DMS 273 treated with DMSO at 0.1 percent for 48 hours (cell line): ENCODE measurements at places on chromosomes 5 and 9.

DNA sequence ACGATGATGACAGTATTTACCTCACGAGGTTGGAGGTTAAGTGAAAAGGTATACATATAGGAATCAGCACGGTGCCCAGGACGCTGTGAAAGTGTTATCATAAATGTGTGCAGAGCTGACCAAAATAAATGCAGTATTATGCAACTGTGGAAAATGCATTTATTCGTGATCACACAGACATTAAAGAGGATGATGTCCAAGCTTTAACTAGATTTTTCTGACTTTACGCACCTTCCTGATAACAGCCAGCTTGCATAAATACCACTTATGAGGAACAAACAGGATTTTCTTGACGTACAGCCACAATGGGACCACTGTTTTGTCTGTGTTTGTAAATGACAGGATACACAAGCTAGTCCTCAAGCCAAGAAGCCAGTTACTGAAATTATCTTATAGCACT, 71.4 kb upstream of the ATP10B start:
- no peak for DNase-seq

GRCh38 chr9:111965566-111966019, 69.0 kb downstream of the UGCG start:
- no peak for DNase-seq

DNA sequence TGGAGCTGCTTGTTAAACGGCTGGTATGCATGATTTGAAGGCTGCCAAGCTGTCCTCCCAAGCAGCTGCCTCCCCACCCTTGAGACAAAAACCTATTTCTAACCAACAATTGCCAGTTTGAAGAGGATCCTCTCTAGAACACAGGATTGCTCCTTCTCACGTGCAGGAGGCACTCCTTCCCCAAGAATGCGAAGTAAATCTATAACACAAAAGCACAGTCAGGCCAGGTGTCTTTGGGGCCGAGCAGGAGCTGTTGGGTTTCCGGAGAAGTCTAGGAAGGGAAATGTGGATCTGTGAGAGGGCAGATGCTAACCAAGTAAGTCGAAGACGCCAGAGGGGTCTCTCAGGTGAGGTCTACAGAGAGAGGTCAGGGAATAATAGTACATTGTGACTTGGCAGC, 35.4 kb upstream of the GNPDA1 start:
- DNase-seq: no peak

GRCh38 chr5:17001428-17001827, 65.3 kb upstream of the MYO10 start:
- no peak for DNase-seq

DNA sequence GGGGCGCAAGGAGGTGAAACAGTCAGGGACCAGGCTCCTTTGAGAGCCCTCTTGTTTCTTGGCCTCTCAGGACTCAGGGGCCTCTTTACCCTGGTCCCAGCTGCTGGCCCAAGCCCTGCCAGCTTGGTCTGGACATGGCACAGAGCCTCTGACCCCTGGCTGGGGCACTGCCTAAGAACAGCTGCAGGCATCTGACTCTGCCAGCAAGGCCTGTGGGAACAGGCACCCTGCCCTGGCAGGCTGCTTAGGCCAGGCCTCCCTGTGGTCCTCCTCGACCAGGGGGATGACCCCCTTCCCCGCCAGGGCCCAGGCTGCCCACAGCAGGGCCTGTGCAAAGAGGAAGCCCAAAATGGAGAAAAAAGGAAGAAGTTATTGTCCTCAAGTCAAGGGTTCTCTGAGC, 25.5 kb downstream of the OLFML2A start:
- DNase-seq: no peak

DNA sequence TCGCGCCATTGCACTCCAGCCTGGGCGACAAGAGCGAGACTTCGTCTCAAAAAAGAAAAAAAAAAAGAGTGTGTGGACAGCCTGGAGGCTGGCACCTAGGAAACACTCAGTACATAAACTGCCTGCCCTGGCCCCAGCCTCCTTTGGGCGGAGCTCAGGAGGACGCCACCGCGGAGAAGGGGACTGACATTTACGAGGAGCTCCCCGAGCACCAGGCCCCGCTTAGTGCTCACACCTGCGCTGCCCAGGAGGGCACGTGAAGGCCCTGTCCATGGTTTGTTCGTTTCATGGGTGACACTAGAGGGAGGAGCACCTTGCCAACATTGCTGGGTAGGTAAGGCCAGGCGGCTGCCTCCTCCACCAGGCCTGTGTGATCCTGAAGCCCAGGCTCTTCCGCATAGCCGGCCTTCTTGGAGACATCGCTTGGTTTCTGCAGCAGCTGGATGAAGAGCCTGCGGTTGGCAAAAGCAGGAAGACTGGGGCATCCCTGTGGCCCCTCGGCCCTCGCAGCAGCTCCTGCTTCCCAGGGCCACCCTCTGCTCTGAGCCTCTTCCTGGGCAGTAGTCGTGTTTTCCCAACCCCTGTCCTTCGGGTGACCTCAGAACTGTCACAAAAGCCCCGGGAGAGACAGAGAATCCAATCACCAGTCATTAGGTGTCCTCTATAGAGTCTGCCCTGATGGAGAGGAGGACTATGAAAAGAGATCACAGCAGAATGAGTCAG, 26.2 kb upstream of the LAMC3 start:
- DNase-seq: no peak

DNA sequence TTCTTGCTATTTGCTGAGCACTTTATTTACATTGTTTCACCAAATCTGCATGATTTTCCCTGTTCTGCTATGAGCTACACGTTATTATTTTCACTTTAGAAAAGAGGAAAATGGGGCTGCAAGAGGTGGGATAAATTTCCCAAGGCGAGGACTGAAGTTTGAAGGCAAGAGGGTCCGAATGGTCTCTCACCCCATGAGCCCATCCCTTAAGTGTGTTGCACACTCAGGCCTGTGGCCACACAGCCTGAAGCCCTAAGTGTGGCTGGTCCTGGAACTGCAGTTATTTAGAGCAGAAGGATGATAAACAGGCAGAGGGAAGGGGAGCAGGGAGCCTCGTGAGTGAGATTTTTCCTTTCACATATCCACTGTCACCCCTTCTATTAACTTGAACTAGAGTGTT, 7.8 kb downstream of the PDE8B start:
- no peak for DNase-seq

- DNase-seq: no peak
These were observed 768.3 kb upstream of the COX7C start for GRCh38 chr5:85849411-85849810.

DNA sequence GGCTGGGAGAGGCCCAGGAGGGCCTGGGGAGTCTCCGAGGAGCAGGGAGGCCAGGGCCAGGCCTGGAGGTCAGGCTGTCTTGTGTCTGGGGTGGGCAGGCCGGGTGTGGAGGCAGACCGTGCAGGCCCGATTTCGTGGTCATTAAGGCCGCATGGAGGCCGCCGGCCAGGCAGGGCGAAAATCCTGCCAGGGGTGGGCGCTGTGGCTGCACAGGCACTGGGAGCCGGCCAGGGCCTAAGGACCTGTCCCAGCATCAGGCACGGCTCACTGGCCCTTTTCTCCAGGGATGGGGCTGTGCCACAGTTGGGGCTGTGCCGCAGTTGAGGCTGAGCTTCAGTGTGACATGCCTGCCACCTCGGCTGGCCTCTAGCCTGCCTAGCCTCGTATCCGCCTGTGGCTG, 35.9 kb downstream of the ASS1 start:
- no peak for DNase-seq

DNA sequence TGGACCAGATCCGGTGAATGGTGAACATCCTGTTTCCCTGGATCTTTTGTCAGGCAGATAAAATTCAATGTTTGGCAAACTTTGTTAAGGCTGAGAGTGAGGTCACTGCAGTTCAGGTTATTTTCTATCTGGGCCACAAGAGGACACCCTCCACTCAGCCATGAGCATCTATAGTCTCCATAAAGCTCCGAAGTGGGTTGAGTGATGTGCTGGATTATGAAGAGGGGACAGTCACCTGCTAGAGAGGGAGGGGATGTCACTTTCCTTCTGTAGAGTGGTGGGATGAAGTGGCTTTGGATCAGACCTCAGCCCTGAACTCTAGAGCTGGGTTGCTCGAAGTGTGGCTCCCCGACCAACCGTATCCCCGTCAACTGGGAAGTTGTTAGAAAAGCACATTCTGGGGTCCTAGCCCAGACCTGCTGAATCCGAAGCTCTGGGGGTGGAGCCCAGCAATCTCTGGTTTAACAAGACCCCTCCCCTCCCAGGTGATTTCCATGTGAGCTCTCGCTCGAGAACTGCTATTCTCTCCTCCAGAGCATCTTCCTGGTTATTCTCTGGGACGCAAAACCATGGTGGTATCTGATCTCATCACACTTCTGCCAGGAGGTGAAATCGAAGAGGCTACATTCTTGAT, 31.8 kb upstream of the FGF1 start:
- DNase-seq: peak; percentile 47

GRCh38 chr5:178361657-178362445, 129.2 kb upstream of the PHYKPL start:
- DNase-seq: no peak

GRCh38 chr9:17057729-17058128, 77.1 kb upstream of the CNTLN start:
- DNase-seq: no peak

- DNase-seq: no peak
These were observed 194.8 kb downstream of the LRRC70 start for GRCh38 chr5:62773460-62773859.

DNA sequence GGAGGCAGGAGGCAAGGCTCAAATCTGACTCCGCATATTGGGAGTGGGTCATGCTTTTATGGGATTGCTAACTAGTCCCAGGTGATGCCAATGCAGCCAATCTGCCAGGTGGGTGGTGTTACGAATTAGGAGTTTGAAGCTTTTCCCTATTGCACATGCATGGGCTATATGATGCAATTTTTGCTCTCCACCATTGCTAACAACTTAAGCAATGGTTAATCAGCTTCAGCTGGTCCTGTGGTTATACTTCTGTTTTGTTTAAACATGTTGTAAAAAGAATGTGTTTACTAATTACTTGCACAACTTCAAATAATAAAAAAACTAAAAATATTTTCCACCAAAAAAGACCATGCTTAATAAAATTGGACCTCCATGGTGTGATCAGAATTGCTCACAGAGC, 55.7 kb downstream of the SHC3 start:
- DNase-seq: no peak

- DNase-seq: no peak
These were observed 199.7 kb downstream of the TMC1 start for GRCh38 chr9:72721067-72721466.

DNA sequence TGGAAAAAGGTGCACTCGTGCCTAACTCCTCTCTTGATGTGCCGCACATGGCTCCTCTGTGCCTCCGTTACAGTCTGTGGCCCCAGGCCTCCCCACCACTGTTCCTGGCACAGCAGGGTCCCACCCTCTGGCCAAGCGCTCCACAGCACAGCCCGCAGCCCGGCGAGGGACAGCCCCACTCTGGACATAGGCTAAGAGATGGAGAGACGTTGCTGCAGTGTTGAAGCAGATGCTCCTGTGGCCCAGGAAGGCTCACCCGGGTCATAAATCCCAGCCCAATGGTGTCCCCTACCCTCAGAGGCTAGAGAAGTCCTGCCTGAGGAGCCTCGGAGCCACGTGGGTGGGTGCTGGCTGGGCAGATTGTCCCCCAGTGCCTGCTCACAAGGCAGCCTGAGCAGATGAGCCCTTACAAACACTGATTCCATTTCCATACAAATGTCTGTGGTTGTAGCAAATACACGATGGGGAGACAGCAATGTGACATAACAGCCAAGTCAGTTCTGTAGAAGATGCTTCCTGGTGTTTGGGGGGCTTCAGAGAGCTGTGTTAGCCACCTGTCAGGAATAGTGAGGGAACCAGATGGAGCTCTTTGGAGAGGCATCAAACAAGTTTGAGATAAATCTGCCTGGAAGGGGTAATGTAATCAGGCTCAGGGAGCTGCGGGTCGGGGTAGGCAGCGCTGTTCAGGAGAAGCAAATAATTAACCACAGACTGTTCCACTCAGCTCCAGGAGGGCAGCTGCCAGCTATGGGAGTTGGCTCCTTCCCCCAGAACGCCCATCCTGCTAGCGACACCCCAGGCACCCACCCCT, 41.7 kb downstream of the C5orf15 start:
- DNase-seq: peak; percentile 87

- DNase-seq: no peak
These were observed 38.0 kb downstream of the ADAMTS16 start for GRCh38 chr5:5178136-5178535.

DNA sequence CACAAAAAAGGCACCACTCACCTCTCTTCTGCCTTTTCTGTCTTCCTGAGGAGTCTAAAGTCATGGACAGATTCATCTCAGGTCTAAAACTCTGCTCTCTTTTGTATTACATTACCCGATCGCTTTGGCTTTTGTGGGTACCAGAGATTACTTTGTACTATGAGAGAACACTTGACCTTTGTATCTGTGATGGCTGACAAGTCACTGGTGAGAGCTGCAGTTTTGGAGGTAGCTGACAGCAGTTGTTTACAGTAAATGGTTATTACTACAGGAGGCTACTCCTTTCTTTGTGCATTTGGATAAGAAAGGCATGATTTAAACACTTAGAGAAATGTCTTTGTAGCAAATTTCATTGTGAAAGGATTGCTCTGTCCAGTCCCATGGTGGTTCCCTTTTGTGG, 307.3 kb downstream of the FBXL17 start:
- no peak for DNase-seq

- DNase-seq: no peak
These were observed 159.4 kb downstream of the GABRB2 start for GRCh38 chr5:161387121-161387520.

- no peak for DNase-seq
These were observed 18.8 kb upstream of the KCNIP1 start for GRCh38 chr5:170484847-170485615.

DNA sequence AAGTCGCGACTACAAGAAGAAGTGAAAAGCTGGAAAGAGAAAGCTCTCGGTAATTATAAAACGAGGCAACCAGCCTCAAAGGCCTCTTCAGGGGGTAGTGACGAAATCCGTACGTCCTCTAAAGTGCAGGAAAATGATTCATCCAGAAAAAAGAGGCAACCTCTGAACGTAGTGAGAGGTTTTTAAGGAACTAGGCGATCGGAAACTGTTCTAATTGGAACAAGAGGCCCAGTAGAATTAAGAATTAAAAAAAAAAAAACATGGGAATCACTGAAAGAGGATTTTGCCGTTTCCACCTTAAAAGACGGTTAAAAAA, 1.0 kb downstream of the CSNK1A1 start:
- no peak for DNase-seq

GRCh38 chr9:132037458-132037857, 42.2 kb downstream of the MED27 start:
- no peak for DNase-seq

DNA sequence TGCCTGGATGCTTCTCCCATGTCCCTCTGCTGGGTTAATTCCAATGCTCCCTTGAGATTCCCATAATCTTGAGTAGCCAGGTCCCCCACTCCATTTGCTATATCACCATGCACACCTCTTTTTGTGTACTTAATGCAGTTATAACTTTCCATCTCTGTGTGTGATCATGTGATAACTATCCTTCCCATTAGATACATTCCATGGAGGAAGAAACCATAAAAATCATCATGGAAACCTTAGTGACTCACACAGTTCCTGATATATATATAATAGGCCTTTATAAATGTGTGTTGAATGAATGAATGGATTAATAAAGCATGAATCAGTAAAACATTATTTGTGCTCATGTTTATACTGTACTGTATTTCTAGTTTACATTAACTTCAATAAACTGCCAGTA, 104.6 kb downstream of the PCSK5 start:
- no peak for DNase-seq

GRCh38 chr5:42689391-42689790, 67.2 kb upstream of the CCDC152 start:
- DNase-seq: no peak

GRCh38 chr9:129455151-129455995, 165.5 kb downstream of the C9orf50 start:
- peak; percentile 23 for DNase-seq
